ENCODE measurements at places on chromosomes 1 and 21.

GRCh38 chr1:163083690-163084089 is 14.5 kb downstream of the RGS4 start:
- DNase-seq = no peak

DNA sequence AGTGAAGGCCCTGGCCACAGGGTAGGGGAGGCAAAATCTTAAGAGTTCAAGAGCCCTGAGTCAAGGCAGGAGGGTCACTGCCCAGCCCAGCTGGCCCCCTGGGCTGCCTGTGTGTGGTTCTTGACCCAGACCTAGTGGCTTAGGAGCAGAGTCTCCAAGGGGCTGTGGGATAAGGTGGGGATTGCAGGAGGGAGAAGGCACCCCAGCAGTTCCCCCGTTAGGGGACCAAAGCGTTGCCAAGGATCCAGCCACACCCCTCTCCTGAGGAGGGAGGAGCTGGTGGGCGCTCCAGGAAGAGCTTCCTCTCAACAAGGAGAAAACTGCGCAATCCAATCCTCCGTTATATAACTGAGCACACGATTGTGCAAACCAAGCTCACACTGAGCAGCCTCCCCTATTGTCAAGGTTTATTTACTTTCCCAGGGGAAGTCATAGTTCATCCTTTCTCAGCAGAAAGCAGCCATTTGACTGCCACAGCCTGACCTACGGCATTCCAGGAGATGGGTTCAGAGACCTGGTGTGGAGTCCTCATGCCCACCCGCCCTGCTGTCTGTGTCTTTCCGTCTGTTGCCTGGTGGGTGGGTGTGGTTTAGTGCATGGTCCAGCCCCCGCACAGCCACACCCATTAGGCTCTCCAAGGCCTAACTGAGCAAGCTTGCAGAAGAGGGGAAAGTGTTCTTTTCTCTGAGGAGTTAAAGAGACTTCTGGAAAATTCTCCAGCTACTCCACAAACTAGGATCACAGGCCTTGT is 3.5 kb downstream of the EPHX1 start:
- DNase-seq = no peak

DNA sequence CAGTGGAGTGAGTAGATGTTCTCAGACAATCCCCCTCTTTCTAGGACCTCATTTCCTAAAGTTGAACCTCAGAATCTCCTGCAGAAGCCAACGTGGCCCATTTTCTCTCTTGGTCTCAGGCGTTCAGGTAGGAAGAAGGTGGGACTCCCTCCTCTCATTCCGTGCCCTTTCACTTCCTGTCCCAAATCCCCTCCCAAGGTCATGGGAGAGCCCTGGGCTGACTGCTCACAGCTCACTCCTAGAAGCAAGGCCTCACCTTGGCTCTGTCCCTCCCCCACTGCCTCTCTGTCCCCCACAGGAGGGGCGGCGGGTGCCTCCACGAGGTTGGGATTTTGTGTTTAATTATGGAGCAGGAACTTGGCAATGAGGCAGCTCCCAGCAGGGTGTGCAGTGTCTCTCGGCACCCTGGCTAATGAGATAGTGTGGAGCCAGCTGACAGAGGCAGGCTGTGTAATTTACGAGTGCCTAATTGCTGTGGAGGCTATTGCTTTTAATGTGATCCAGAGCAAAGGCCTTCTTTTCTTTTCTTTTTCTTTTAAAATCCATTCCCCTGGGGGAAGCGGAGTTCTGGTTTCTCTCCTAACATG is 9.1 kb upstream of the CDK18 start:
- no peak for DNase-seq

DNA sequence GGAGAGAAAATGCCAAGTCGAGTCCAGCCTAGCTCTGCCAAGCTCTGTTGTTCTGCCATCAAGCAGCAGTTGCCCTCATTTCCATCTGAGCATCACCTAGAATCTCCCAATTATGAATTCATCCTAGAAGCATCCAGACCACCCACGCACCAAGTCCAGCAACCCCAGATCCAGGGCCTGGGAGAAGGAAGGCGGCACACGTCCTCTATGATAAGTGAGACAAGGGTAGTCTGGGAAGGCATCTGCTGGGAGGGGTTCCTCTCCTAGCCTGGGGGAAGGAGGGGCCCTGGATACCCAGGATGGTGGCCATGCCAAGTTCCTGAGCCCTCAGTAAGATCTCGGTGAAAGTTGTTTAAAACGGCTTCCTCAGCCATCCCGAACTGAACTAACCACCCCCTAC is 70.7 kb downstream of the VWA5B1 start:
- no peak for DNase-seq

DNA sequence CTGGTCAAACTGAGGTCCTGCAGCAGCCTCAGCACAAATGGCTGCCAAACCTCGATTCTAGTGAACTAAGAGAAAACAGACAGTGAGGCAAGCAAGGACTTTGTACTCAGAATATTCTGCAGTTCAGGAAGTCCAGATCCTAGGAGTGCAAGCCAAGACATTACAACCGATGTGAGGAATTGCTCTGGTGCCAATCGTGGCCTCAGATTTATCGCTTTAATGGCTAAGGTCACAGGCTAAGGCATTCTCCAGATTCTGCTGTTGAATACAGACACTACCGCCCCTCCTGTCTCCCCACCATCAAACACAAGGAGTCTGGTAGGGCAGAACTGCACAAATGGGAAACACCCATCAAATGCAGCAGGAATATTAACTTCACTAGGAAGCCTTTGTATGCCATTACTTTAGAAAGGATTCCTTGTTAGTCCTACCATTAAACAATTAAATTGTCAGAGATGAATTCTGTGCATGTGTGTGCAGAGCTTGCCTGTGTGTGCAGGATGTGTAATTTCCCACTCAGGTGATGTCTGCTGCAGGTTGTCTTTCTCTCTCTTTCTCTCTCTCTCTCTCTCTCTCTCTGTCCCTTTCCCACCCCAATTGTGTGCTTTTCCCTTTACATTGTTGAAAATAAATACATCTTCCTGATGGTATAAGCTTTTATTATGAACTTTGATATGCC is 9.2 kb upstream of the SERTAD4 start:
- no peak for DNase-seq

- DNase-seq = no peak
Measured at GRCh38 chr1:116306840-116307442, 66.1 kb upstream of the ATP1A1 start.

DNA sequence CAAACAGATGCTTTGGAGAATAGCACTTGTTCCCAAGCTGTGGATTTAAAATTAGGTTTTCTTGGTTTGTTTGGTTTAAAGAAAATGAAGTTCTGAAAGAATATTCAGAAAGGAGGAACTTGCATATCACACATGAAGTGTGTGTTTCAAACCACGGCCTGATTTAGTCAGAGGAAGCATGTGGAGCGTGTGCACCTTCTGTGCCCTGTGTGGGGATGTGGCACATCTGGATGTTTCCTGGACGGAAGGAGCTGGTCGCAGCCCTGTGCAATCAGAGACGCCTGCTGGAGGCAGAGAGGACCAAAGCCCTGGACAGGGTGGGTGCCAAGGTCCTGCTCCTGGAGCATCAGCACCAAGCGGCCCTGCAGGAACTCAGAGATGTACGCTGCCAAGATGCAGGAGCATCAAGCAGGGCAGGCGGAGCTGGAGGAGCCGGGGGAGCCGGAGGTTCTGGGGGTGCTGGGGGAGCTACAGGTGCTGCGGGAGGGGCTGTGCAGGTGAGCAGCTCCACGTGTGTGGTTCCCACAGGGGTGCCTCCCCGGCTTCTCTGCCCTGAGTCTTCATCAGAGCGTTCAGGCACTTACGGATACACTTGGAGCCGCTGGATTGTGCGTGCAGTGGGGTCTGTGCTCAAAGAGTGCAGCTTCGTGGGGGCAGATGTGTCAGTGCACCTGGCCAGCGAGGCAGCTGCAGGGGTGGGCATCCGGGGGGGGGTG is 45.7 kb downstream of the PCNT start:
- DNase-seq = no peak

DNA sequence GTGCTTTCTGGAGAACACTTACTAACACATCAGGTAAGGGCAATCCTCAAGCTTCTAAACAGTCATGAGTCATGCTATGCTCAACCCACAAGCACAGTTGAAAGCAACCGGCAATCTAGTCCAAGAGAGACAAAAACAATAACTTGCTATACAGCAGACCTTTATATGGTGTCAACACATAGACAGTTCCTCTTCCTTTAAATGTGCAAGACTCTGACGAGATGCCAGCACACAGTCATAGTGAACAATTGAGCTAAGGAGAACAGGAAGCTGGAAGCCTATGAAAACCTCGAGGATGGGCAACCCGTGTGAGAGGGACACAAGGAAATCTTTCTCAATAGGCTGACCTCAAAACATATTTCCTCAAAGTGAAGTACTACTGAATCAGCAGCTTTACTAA is 5.3 kb downstream of the ADIPOR1 start:
- DNase-seq = no peak

- DNase-seq = no peak
Measured at GRCh38 chr1:206709772-206710459, 25.2 kb downstream of the MAPKAPK2 start.

GRCh38 chr21:29185172-29185571 is 54.7 kb downstream of the MAP3K7CL start:
- DNase-seq = no peak

GRCh38 chr1:8415526-8416278 is 97.8 kb downstream of the SLC45A1 start:
- DNase-seq = no peak

GRCh38 chr1:17437260-17437579 is 2.3 kb downstream of the RCC2 start:
- DNase-seq = no peak

DNA sequence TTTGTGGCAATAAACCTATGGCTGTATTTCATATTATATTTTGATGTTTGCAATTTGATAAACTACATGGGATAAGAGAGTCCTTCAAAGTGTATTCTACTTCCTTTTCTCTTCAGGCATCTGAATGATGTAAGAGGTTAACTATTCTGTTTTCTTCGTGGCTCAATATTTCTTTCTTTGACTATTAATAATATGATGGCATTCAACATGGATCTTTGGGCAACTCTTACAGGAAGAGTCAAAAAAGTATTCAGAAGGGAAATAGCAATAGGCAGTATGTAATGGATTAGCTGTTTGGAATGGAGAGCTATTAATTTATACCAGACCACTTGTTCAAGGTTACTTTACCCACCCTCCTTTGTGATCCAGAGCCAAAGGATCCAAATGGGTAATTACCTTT is 74.4 kb downstream of the HMCN1 start:
- DNase-seq = no peak

- no peak for DNase-seq
Measured at GRCh38 chr1:87108814-87109411, 194.5 kb downstream of the HS2ST1 start.

DNA sequence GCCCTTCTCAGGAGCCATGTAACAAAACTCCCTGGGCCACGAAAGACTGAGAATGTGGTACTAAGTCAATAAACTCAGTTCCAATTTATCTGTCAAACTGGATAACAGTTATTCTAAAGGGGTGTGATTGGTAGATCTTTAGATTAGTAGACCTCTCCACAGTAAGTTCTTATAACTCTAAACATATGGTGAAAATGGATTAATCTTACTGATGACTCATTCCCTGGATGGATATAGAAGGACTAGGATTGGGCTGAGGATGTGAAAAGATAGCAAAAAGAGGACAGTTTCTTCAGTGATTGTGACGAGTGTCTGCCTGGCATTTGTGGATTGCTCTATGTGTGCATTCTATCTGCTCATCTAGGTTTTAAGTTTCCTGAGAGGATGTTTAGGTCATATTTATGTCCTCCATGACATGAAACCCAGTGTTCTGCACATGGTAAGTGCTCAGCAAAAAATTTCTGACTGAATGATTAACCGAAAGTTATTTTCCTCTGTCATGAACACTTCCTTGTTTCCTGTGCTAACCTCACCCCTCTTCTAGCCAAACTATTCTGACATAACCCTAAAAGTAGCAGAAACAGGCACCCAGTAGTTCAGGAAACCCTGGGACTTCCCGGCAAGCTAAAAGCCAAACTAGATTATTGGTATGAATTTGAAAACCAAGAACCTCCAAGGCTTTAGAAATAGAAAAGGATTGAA is 397.5 kb upstream of the PLXNA2 start:
- no peak for DNase-seq

GRCh38 chr1:4086921-4087320 is 186.8 kb upstream of the C1orf174 start:
- DNase-seq = no peak
